ENCODE measurements at places on chromosomes 7 and 10. TPM values are rescaled to one million over a fixed set of nuclear protein-coding genes. Genes with fewer than 3 reads are reported as not detected.

- no peak overlapping the region for H3K27ac ChIP-seq
- H3K27me3 ChIP-seq, result no peaks in the 10 kb centered on the region
- no peaks in the 10 kb centered on the region for H3K4me1 ChIP-seq
- no peak for DNase-seq
- H3K4me3 ChIP-seq, result no peak overlapping the region
These were observed 267.9 kb upstream of the CNTNAP2 start for GRCh38 chr7:145848691-145849090.

- DNase-seq, result peak; percentile 31
- peaks cover 14% of the 10 kb centered on the region for H3K36me3 ChIP-seq
- no peak overlapping the region for H3K4me3 ChIP-seq
- no peak overlapping the region for H3K27ac ChIP-seq
These were observed 12.1 kb downstream of the TFR2 start for GRCh38 chr7:100629117-100629716.

DNA sequence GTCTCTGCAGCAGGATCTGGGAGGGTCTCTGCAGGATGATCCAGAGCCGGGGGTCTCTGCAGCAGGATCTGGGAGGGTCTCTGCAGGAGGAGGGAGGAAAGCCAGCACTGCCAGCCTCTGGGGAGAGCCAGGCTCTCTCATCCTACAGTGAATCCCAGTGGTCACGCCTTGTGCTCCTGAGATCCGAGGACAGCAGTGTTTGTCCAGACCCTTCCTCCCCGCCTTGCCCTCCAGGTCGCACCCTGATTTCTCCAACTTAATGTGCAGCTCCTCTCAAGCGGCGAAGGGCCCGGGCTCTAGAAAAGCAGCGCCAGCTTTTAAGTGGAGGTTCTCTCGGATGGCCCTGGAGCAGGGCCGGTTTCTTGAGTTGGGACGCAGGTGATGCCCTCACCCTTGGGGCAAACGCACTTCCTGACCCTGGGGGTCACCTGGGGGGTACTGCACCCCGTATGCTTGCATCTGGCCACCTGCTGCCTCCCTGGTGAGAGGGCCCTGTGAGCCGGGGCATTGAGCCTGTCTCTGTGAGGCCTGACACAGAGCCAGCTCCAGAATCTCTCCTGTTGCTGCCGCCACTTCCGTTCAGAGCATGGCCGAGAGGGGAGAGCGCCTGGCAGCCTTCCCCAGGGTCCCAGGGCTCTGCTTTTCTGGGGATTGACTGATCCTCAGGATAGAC, 111.6 kb downstream of the ACTR3B start:
- no peaks in the 10 kb centered on the region for H3K27me3 ChIP-seq
- H3K4me1 ChIP-seq, result no peaks in the 10 kb centered on the region
- DNase-seq, result no peak
- H3K36me3 ChIP-seq, result peaks cover 5% of the 10 kb centered on the region
- no peak overlapping the region for H3K27ac ChIP-seq

DNA sequence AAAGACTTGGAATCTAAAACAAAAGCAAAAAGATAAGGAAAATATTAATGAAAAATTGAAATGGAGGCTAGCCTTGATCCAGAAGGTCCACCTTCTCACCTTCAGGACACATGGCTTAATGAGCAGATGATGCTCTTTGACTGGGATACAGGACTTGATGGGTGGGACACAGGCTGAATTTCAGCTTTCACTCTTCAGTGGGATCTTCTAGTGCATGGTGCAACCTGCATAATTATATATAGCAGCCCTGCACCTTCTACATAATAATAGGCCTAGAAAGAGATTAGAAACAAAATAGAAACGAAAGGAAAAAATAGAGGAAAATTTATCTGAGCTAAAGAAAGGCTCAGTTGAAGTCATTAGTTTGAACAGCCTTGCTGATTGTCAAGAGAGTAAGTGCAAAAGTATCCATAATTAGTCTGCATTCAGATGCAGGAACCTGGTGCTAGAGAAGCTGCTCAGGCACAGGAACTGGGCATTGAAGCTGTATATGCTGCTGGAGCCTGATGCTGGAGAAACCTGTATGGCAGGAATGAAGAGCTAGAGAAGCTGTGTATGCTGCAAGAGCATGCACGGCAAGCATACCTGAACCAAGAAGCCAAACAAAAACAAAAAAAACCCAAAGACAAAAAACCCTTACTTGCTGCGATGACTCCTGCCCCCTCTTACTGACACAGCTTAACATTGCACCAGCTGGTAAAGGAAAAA, 19.4 kb downstream of the MKLN1 start:
- no peak overlapping the region for H3K27ac ChIP-seq
- H3K27me3 ChIP-seq, result no peaks in the 10 kb centered on the region
- DNase-seq, result no peak
- peaks cover 26% of the 10 kb centered on the region for H3K36me3 ChIP-seq
- H3K4me3 ChIP-seq, result no peak overlapping the region
- peaks cover 31% of the 10 kb centered on the region for H3K4me1 ChIP-seq

DNA sequence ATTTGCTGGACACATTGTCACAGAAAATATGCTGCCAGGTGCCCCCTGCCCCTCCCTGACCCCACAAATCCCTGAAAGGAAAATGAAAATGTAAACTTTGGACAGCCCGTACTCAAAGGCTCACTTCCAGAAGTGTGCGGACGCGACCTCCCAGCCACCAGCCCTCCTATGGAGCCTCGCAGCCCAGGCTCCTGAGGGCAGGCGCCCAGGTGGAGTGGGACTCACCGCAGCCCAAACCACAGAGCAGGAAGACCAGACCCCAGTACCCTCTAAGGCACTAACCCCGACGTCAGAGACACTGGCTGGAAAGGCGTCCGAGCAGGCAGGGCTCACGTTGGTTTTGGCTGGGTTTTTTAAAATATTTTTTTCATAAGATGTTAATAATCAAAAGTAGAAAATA, 57.3 kb downstream of the CSGALNACT2 start:
- H3K27me3 ChIP-seq, result no peaks in the 10 kb centered on the region
- no peak overlapping the region for H3K4me3 ChIP-seq
- no peaks in the 10 kb centered on the region for H3K4me1 ChIP-seq
- peaks cover 4% of the 10 kb centered on the region for H3K36me3 ChIP-seq
- no peak for DNase-seq

- no peaks in the 10 kb centered on the region for H3K4me1 ChIP-seq
- no peak overlapping the region for H3K4me3 ChIP-seq
- DNase-seq, result no peak
- H3K36me3 ChIP-seq, result no peaks in the 10 kb centered on the region
- no peak overlapping the region for H3K27ac ChIP-seq
These were observed 691.0 kb upstream of the SORCS1 start for GRCh38 chr10:107855301-107856046.

- no peaks in the 10 kb centered on the region for H3K36me3 ChIP-seq
- no peak overlapping the region for H3K27ac ChIP-seq
- no peaks in the 10 kb centered on the region for H3K27me3 ChIP-seq
- no peak for DNase-seq
- no peak overlapping the region for H3K4me3 ChIP-seq
- no peaks in the 10 kb centered on the region for H3K4me1 ChIP-seq
These were observed 131.8 kb upstream of the PALS2 start for GRCh38 chr7:24441314-24442027.

DNA sequence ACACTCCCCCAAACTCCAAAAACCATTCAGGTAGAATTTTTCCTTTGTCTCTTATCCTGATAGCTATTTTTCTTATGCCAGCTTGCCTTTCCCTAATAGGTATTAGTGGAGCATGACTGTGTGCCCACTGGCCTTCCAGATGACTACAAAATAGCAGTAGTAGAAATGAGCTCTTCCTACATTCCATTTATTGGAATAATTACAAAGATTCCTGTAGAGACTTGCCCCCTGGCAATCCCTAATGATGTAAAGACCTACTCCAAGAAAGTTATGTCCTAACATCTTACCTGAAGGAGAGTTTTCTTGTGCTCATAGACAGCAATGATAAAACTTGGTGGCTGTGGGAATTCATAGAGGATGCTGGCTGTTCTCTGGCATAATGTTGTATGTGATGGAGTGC, 501.8 kb downstream of the GATA3 start:
- DNase-seq, result no peak
- no peaks in the 10 kb centered on the region for H3K36me3 ChIP-seq
- no peak overlapping the region for H3K27ac ChIP-seq
- H3K4me3 ChIP-seq, result no peak overlapping the region
- H3K4me1 ChIP-seq, result no peaks in the 10 kb centered on the region
- peaks cover 4% of the 10 kb centered on the region for H3K27me3 ChIP-seq

GRCh38 chr10:6476989-6477388, 103.1 kb downstream of the PRKCQ start:
- H3K27ac ChIP-seq, result no peak overlapping the region
- peaks cover 44% of the 10 kb centered on the region for H3K4me1 ChIP-seq
- no peak for DNase-seq
- peaks cover 57% of the 10 kb centered on the region for H3K36me3 ChIP-seq

- H3K27me3 ChIP-seq, result no peaks in the 10 kb centered on the region
- no peaks in the 10 kb centered on the region for H3K36me3 ChIP-seq
- DNase-seq, result no peak
- H3K4me3 ChIP-seq, result no peak overlapping the region
- H3K4me1 ChIP-seq, result no peaks in the 10 kb centered on the region
These were observed 767.2 kb downstream of the REEP3 start for GRCh38 chr10:64288404-64288803.

DNA sequence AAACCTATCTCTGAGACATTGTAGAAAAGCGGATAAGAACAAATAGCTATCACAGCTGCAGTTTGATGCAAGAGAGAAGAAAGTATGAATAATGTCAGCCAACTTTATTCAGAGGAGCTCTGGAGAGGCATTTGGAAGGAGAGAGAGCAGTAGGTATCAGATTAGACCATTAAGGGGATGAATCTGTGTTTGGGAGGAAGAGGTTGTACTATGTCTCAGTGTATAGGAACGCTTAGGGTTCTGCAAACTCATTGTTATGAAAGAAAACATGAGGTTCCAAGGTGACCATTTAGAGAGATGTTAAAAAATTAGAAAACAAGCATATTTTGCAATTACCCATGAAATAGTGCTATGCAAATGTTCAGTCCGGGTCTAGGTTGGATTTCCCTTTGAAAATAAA, 207.5 kb upstream of the GNAI1 start:
- no peaks in the 10 kb centered on the region for H3K27me3 ChIP-seq
- no peaks in the 10 kb centered on the region for H3K36me3 ChIP-seq
- H3K27ac ChIP-seq, result no peak overlapping the region

DNA sequence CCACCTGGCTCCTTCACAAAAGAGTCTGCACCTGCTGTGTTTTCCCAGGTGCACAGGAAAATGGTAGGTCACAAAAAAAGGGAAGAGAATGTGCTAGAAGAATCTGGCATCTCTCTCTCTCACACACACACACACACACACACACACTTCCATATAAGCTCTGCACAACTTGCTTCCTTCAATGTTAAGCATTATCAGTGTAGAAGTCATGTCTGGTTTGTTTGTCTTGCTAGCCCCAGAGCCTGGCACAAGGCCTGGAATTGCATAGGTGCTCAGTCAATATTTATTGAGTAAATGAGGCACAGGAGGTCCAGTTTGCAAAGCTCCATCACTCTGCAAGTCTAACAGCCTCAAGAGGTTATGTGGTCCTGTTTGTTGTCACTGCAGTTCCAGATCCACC, 867.3 kb upstream of the AUTS2 start:
- H3K27me3 ChIP-seq, result no peaks in the 10 kb centered on the region
- no peak overlapping the region for H3K27ac ChIP-seq
- H3K4me1 ChIP-seq, result no peaks in the 10 kb centered on the region
- no peak for DNase-seq

DNA sequence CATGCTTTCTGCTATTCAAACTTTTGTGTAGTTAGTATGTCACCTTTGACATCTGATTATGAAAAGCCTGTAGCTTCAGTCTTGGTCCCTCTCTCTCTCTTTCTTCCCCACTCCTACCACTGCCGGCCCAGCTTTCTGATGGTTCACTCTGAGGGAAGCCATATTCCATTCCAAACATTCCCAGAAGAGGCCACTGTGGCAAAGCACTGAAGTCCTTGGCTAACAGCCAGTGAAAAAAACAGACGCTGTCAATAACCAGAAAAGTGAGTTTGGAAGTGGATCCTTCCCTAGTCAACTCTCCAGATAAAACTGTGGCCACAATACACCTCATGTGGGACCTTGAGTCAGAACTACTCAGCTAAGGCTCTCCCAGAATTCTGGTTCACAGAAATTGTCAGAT, 950.7 kb upstream of the PHF14 start:
- DNase-seq, result no peak
- H3K4me1 ChIP-seq, result no peaks in the 10 kb centered on the region
- no peak overlapping the region for H3K4me3 ChIP-seq
- no peaks in the 10 kb centered on the region for H3K36me3 ChIP-seq

- no peak overlapping the region for H3K4me3 ChIP-seq
- DNase-seq, result no peak
- peaks cover 7% of the 10 kb centered on the region for H3K36me3 ChIP-seq
- H3K27ac ChIP-seq, result no peak overlapping the region
- peaks cover 19% of the 10 kb centered on the region for H3K4me1 ChIP-seq
These were observed 167.2 kb downstream of the MAD1L1 start for GRCh38 chr7:2065528-2065927.

The MBL2 gene
- total RNA-seq, result not detected

The BCAP29 gene
- 25.7 TPM for total RNA-seq

The BTBD16 gene
- not detected for total RNA-seq

The MAGI2 gene
- total RNA-seq, result 0.31 TPM

The SPOCK2 gene
- 136 TPM for total RNA-seq

The POMZP3 gene
- total RNA-seq, result 11.0 TPM

The PTPRE gene
- total RNA-seq, result 26.7 TPM

All from activated naive CD8-positive, alpha-beta T cell treated with anti-CD3 and anti-CD28 coated beads for 36 hours (primary cell).